Tracheal epithelial cell (primary cell): ENCODE measurements at places on chromosomes 11 and 22. TPM values are rescaled to one million over a fixed set of nuclear protein-coding genes. Genes with fewer than 3 reads are reported as not detected.

Gene CRYBB1
- not detected in 2 replicates for total RNA-seq

Gene NCF4
- total RNA-seq, result not detected in 2 replicates

Gene NLRP10
- 0.43 and 3.1 TPM in 2 replicates for total RNA-seq

Gene INS
- total RNA-seq, result not detected in 2 replicates

Gene GLYATL2
- total RNA-seq, result 0.24 TPM in 1 of 2 replicates, not detected in the other

Gene CD6
- under 0.01 TPM in 1 of 2 replicates, not detected in the other for total RNA-seq
